Hematopoietic multipotent progenitor cell treated with erythropoietin and hydrocortisone succinate and interleukin-3 and kit ligand, for 15 days (in vitro differentiated cells): ENCODE measurements at places on chromosomes 1 and 21.
A peak's percentile ranks its signal among the peaks of the same experiment; 100 is the strongest.

- DNase-seq = no peak
These were observed 658.1 kb upstream of the PRMT6 start for GRCh38 chr1:106398391-106398790.

GRCh38 chr1:8343464-8344001 is 25.6 kb downstream of the SLC45A1 start:
- no peak for DNase-seq

GRCh38 chr1:225354906-225355305 is 72.9 kb downstream of the LBR start:
- no peak for DNase-seq

GRCh38 chr1:202998836-202999750 is 8.1 kb upstream of the TMEM183A start:
- peak; percentile 84 for DNase-seq

DNA sequence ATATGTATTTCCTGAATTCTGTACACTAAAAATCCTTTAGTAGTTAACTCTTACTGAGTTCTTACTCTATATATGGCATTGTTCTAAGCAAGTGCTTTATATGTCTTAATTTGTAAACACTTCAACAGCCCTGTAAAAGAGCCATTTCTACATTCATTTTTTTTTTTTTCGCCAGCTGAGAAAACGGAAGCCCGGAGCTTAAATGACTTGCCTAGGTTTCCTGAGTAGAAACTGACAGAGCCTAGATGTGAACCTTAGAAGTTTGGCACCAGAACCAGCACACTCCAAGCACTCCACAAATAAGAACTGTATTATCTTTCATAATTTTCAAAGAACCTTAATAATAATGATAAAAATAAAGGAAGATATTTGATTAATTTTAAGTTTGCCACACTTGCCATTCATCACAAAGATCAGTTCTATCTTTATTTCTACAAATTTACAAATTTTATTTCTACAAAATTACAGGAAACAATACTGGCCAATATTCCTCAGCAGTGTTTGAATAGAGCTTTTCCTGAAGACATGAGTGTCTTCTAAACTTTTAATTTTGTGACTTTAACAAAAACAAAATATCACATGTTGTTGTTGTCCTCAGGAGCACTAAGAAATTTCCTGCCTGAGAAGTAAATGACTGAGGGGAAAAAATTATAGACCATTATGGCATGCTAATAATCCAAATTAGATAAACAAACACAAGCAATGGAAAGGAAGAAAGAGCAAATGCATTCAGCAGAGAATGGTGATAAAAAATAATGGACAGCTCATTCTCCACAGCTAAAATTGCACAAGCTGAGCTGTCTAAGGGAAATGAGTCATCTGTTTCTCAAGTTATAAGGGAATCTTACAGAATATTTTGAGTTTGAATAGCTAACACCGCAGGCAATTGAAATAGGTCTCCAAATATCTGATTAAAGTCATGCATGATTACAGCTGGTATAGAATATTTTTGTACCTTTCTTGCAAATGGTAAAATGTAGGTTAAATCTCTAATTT is 71.2 kb downstream of the DPYD start:
- DNase-seq = no peak

GRCh38 chr1:94899756-94900155 is 27.2 kb downstream of the CNN3 start:
- no peak for DNase-seq

- peak; percentile 41 for DNase-seq
These were observed 5.3 kb upstream of the SRP9 start for GRCh38 chr1:225772323-225772768.

- no peak for DNase-seq
These were observed 4.6 kb upstream of the ZNF678 start for GRCh38 chr1:227558732-227559262.

GRCh38 chr1:247456021-247456420 is 1.9 kb downstream of the OR2B11 start:
- DNase-seq = no peak

DNA sequence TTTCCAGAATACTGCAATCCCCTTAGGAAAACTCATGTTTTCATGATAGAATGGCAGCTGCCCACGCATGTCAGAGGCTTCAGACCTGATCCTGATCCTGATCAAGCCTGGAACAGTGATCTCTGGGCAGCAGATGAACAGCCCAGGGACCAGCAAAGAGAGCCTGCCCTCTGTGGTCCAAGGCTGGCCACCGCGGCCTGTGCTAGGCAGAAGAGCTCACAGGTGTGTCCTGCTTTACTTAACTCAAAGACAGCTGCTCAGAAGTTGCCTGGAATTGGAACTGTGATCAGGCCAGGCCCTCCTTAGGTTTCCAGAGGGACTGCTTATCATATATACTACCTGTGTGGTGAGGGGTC is 21.2 kb upstream of the BCAR3 start:
- DNase-seq = no peak

DNA sequence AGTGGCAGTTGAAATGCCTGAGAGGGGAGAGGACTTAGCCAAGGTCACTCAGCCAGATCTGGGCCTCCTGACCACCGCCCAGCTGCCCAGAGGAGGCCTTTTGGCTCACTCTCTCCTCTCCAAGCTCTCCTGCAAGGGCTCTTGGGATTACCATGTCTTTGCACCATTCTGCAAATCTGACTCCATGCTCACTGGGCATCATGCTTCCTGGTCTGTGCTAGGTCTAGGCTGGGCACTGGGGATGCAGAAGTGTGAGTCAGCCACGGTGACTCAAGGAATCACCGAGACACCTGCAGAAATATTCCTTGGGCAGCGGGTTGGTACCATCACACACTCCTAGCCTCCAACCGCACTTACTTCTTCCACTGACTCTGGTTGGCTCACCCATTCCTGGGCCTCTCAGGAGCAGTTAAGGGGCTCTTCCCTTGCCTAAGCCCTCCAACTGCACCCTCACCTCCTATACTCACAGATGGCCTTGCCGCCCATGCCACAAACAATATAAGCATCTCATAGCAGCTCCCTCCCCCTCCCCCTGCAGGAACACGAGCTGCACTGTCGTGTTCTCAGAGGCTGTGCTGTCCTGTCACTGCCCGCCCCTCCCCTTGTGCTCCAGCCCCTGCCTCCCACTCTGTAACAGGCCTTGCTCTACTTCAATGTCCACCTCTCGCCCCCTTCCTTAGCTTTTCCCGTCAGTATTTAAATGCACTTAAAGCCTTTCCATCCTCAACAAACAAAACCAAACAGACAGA is 34.8 kb downstream of the CDCP2 start:
- no peak for DNase-seq

DNA sequence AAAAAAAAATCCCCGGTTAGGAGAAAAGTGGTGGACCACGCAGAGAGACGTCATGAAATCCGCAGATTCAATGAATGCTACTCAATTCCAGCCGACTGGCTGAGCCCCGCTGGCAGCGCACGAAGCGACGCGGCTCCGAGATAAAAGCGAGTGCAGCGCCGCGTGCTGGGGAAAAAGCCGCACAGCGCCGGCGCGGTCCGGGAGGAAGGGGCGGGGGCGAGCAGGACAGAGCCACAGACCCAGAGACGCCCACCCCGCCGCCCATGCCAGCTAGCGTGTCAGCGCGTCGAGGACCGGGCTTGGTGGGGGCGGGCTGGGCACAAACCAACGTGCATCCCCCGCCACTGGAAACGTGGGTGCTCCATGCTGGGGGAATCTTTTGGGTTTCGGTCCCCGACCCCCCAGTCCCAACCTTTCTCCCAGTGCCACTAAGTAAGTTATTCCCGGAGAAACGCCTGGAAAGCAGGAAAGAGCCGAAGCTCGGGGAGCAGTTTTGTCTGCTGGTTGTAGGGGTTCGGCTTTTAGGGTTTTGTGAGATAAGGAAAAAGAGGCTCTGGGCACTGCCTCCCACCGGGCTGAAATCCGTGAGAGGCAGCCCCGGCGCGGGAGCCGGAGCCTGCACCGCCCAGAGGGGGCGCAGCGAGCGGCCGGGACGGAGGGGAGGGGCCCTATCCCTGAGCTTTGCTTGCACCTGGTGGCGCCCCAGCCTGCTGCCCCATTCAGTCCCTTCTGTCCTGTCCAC is at the start of gene KCNJ6:
TSS of gene KCNJ6 (minus strand) at position 148 of the 742 bp plus-strand sequence. CDS start 75,775 bp downstream, outside the sequence.
- DNase-seq = no peak

- DNase-seq = no peak
These were observed 15.8 kb downstream of the ADGRB2 start for GRCh38 chr1:31748365-31748764.

GRCh38 chr1:88488237-88488636 is 195.8 kb upstream of the PKN2 start:
- DNase-seq = no peak

GRCh38 chr1:230242326-230242725 is 175.3 kb downstream of the GALNT2 start:
- DNase-seq = no peak

DNA sequence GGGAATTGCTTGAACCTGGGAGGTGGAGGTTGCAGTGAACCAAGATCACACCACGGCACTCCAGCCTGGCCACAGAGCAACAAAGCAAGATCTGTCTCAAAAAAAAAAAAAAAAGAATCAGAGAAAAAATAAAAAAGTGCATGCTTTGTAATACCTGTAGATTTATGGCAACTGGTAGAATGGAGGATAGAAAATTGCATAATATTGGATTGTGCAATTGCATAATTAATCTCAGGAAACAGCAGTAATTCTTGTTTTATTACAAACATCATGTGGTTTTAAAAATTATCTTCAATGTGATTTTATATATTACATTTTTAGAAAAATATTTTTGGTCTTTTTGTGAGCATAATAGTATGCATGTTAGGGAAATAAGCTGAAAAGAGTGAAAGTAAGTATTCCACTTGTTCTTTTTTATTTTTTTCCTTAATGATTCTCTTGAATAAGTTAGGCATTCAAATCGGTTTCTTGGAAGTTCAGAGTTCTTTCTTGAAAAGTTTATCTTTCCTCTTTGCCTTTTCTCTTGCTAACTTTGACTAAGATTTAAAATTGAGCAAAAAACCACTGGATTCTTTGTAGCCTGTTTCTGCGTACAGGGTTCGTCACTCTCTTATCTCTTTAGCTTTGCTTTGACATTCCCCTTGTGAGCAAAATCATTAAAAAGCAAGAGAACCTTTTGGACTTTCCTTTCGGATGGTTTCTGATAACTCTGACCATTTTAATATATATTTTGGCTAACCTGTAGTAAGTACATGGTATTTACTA is 127.5 kb upstream of the ADAMTS5 start:
- no peak for DNase-seq

GRCh38 chr1:228702433-228702832 is 32.8 kb upstream of the RHOU start:
- no peak for DNase-seq

GRCh38 chr1:56390232-56390867 is 189.0 kb downstream of the PLPP3 start:
- no peak for DNase-seq

DNA sequence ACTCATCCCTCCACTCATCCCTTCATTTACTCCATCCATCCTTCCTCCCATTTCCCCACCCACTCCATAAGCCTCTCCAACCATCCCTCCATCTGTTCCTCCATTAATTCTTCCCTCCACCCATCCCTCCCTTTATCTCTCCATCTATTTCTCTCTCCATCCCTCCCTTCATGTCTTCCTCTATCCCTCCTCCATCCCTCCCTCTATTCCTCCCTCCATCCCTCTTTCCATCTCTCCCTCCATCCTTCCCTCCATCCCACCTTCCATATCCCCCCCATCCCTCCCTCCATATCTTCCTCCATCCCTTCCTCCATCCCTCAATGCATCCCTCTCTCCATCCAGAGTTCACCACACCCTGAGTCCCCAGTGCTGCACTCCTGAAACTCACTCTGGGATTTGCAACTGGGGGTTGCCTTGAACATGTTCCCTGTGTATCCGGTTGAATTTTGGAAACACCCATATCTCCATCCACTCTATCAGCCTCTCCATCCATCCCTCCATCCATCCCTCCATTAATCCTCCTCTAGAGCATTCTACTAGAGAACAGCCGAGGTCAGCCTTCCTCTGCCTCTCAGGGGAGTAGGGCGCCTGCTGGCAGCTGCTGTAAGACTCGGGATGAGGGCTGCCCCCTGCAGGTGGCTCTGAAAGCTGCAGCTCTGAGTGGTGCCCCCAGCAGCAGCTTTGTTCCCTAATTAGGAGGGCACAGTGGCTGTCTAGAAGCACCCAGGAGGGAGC is 39.4 kb downstream of the ABCG1 start:
- peak; percentile 56 for DNase-seq

DNA sequence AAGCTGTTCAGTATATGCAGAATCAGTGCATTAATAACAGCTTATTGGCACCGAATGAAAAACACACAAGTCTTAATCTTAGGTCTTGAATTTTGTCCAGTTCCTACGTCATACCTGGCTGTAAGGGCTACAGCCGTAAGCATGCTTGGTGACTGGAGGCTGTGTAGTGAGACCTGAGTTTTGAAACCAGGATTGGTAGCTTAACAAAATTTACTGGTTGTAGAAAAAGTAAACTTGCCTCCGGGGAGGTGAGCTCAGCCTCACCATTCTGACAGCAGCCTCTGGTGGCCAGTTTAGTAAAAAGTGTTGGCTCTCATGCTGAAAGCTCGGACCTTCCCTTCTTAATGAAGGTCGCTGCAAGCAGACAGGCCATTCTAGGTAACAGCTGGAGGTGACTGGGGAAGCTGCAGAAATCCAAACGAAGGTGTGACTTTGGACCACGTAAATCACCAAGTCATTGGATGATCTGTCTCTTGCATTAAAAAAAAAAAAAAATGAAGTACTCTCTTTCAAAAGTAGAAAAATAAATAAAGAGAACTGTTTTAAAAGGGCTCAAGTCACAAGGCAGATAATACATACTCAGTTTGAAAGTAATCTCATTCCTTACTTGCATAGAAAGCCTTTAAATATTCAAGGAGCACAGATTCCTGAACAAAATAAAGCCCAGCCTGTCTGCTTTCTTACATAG is 48.9 kb downstream of the HLCS start:
- no peak for DNase-seq

- DNase-seq = no peak
These were observed 38.5 kb upstream of the EGLN1 start for GRCh38 chr1:231460614-231461013.

GRCh38 chr1:192065087-192065486 is 93.2 kb upstream of the RGS18 start:
- DNase-seq = no peak

DNA sequence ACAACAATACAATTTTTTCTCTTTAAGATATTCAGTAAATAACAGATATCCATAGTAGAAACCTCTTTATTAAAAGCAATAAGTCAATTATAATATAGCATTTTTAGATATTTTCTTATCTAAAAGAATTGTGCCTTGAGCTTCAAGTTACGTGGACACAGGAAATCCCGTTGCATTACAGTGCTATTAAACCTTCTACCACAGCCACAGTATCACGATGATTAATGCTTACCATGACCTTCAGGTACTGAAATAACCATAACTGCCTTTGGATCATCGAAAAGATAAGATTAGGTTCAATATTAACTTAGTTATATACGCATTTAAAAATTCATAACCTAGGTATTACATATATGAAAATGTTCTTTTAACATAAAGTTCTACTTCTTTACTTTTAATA is 17.9 kb downstream of the B3GALNT2 start:
- DNase-seq = no peak

GRCh38 chr1:167909691-167910180 is 4.2 kb downstream of the ADCY10 start:
- DNase-seq = no peak

DNA sequence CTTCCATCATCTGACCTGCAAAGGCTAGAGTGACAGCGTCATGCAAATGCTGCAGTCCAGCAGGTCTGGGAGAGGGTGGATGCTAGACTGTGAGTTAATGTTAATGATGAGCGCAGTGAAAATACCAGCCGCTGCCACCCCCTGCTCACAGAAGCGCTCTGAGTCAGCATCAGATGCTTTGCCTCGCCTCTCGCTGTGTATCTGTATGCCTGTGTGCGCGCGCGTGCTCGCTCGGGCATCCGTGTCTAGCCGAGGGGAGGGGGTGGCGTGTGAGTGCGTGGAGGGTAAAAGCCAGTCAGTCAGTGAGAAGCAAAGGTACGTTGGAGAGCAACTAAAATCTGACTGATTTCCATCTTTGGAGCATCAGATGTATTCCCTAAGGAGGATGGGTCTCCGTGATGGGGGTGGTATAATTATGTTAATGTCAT is 858.7 kb downstream of the USP25 start:
- DNase-seq = no peak
